Activated CD4-positive, alpha-beta T cell treated with anti-CD3 and anti-CD28 coated beads, Interleukin-2, amount 10 ng/mL, durations not matched to agents 7 days and 5 days (primary cell): ENCODE measurements at places on chromosomes 1 and 21. TPM values are rescaled to one million over a fixed set of nuclear protein-coding genes. Genes with fewer than 3 reads are reported as not detected.

The OR14A16 gene
- not detected for total RNA-seq

The TSPAN2 gene
- 3.5 TPM for total RNA-seq

The CAPN9 gene
- not detected for total RNA-seq

The S100A14 gene
- not detected for total RNA-seq

The RIMKLA gene
- total RNA-seq, result 0.44 TPM

The WNT9A gene
- 0.32 TPM for total RNA-seq

The ERG gene
- not detected for total RNA-seq

The CFAP141 gene
- 0.65 TPM for total RNA-seq

The AZIN2 gene
- 4.1 TPM for total RNA-seq

The CFAP74 gene
- not detected for total RNA-seq

The BTBD8 gene
- 2.7 TPM for total RNA-seq

The SESN2 gene
- total RNA-seq, result 11.7 TPM

The OPRD1 gene
- not detected for total RNA-seq

The ATF3 gene
- 13.0 TPM for total RNA-seq

The RGS8 gene
- not detected for total RNA-seq

The FCRLA gene
- not detected for total RNA-seq

The FMO2 gene
- total RNA-seq, result not detected

The SMIM1 gene
- 0.71 TPM for total RNA-seq

The C1orf94 gene
- not detected for total RNA-seq

The TIE1 gene
- total RNA-seq, result not detected

The RIMS3 gene
- 5.4 TPM for total RNA-seq

The PRKAA2 gene
- total RNA-seq, result not detected

The MATN1 gene
- total RNA-seq, result not detected

The TAGLN2 gene
- 429 TPM for total RNA-seq

The BMP8B gene
- 0.17 TPM for total RNA-seq

The LCE2A gene
- not detected for total RNA-seq

The BTG3 gene
- 41.2 TPM for total RNA-seq

The SPSB1 gene
- 4.8 TPM for total RNA-seq

The VWA5B1 gene
- total RNA-seq, result not detected

The KPRP gene
- not detected for total RNA-seq

The APH1A gene
- total RNA-seq, result 130 TPM

The AGBL4 gene
- total RNA-seq, result not detected

The ATP6V0B gene
- total RNA-seq, result 112 TPM
